ENCODE measurements at places on chromosomes 5 and 9. TPM values are rescaled to one million over a fixed set of nuclear protein-coding genes. Genes with fewer than 3 reads are reported as not detected.

Gene SPAAR
- not detected for total RNA-seq

Gene PCDHGA9
- 6.1 TPM for total RNA-seq

Gene ECM2
- total RNA-seq: 0.13 TPM

Gene SPINK6
- not detected for total RNA-seq

Gene CNTLN
- 4.2 TPM for total RNA-seq

Gene LCP2
- total RNA-seq: not detected

Gene EFNA5
- total RNA-seq: 17.6 TPM

Gene SH3GL2
- 0.33 TPM for total RNA-seq

Gene OR2S2
- total RNA-seq: not detected

Gene FOXD4L6
- total RNA-seq: not detected

Gene NAIP
- total RNA-seq: 3.2 TPM

Gene GABRA1
- total RNA-seq: not detected

Gene C5orf58
- total RNA-seq: not detected

Gene OTP
- not detected for total RNA-seq

Gene PRELID2
- 7.9 TPM for total RNA-seq

Gene PCDH12
- not detected for total RNA-seq

Gene FRRS1L
- total RNA-seq: 0.33 TPM

Gene SRP19
- 13.1 TPM for total RNA-seq

Gene OBP2B
- total RNA-seq: not detected

Gene ZBTB26
- total RNA-seq: 2.3 TPM

Gene MARVELD2
- total RNA-seq: 9.1 TPM

Gene TRPM6
- under 0.01 TPM for total RNA-seq

Gene PNPLA7
- total RNA-seq: 2.3 TPM

Gene MRPL41
- total RNA-seq: 74.4 TPM

Gene PCDHGA5
- 1.5 TPM for total RNA-seq

Gene PPP3R2
- total RNA-seq: not detected

Gene KIF4B
- not detected for total RNA-seq

Gene EGFL7
- total RNA-seq: 27.0 TPM

Gene ECSCR
- not detected for total RNA-seq

Gene ACER2
- 1.6 TPM for total RNA-seq

Gene ACTBL2
- 16.5 TPM for total RNA-seq

Gene MAMDC4
- 3.2 TPM for total RNA-seq

Gene SLIT3
- total RNA-seq: 52.4 TPM

Gene UNC13B
- total RNA-seq: 22.4 TPM

Gene GLDC
- 14.2 TPM for total RNA-seq

Gene CORO2A
- total RNA-seq: 2.7 TPM
